ENCODE measurements at places on chromosomes 16 and 17.

DNA sequence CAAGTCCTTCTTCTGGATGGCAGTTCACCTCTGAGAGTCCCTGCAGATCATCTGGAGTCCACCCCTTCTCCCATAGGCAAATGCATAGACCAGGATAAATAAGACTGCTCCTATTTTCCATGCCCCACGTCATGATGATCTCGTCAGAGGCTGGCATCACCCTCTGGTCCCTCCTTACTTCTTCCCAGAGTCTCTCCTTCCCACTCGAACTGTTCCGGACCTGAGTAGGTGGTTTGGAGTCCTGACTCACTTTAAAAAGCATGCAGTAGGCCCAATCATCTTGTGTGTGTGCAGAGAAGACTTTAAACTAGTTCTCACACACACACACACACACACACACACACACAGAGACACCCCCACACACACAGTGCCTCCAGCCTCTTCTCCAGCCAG lies 72.0 kb downstream of the SOX9 start:
- no peak for DNase-seq

DNA sequence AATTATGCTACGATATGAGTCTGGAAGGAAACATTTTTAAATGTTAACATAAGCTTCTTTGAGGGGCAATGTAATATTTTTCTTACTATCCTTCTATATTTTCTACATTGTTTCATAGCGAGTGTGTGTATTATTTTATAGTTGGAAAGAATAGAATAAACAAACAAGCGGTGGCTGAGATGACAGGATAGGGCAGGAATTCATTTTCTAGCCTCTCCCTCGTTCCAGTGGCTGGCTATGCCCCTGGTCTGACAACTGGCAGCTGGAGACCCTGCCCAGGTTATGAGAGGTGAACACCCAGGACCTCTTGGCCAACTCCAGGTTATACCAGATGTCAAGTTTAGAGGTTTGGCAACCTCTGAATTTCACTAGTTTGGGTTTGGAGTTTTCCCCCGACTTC lies 14.5 kb upstream of the TNRC6C start:
- no peak for DNase-seq

DNA sequence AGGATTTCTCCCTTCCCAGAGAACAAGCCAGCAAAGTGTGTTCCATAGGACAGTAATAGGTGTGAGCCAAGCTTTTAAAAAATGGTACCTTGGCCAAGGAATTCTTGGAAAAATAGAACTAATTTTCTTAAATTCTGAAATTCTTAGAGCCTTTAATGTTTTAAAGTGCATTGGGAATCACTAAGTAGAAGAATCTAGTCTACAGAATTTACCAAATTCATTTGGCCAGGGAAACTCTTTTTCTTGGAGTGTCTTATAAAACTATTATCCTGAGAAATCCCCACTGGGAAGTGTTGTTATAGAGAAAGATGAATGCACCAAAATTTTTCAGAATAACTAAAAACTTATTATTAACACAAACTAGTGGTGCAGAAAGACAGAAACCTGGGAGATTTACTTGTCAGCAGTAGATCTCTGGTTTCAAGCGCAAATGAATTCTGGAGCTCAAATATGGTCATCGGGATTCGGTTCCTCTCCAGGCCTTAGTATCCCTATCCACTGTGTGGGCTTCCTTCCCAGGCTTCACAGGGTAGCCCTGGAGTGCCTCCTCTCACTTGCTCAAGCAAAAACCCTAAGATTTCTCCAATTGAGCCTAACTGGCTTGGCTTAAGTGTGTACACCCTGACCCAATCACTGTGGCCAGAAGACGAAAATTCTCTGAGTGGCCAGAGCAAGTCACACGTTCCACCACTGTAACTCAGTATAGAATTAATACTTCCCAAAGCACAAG lies 217.8 kb downstream of the CHD9NB start:
- no peak for DNase-seq

GRCh38 chr17:19244781-19245180 lies 7.6 kb downstream of the EPN2 start:
- no peak for DNase-seq

DNA sequence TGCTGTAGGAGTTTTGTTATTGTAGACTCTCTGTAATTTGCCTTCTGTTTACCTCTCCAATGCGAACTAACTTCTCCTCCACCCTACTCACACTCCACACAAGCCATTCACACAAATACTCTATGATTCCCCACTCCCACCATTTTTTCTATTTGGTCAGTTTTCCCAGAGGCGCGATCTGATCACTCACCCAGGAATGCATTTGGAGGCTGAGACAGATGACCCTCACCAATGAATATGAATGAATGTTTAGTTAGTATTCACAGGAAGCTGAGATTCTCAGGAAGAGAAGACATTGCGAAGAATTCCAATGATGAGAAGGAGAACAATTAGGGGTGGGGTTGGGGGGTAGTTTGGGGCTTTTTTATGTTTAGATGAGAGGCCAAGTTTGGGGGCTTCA lies 10.5 kb upstream of the ANKFN1 start:
- no peak for DNase-seq

DNA sequence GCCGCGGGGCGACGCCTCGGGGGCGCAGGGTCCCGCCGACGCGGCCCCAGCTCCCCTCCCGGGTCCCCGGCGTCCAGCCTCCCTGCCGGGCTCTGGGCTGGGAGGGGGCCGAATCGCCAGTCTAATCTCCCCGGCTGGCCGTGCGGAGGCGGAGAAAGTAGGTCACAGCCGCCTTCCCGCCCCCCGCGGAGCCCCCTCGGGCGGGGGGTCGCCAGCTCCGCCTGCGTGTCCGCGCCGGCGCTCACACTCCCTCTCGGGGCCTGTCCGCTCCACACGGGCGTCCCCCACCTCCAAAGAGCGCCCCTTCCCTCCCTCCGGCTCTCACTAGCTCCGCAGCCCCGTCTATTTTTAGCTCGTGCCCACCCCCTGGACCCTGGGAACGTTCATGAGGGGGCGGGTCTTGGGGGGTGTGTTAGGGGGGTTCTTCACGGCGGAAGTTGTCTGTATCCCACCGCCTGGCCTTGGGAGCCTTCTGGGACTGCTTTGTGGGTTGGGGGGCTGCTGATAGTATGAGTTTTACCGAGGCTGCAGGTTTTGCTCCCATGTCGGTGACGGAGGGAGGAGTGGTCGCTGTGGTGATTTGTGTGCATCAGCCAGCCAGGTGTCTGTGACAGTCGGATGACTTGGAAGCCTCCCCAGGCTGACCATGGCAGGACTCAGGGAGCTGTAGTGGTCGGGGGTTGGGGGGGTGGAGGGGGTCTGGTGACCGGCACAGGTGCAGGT lies 1.1 kb downstream of the ATP1B2 start:
- DNase-seq: no peak

DNA sequence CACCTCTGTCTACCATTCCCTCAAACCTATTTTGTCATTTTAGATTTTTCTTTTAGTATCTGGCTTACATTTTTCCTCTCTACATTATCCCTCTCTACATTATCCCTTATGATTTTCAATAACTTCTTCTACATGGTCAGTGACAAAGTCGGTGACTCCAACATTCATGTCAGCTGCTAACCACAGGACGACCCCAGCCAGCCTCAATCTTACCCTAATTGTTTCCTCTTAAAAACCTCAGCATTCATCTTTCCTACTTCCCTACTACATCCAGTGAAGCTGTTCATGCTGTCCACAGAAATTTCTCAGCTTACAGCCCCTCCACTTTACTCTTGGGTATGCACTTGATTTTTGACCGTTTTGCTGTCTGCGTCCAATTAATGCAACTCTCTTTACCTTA lies 8.3 kb downstream of the MYH10 start:
- no peak for DNase-seq
